ENCODE measurements at places on chromosomes 6 and 20.

DNA sequence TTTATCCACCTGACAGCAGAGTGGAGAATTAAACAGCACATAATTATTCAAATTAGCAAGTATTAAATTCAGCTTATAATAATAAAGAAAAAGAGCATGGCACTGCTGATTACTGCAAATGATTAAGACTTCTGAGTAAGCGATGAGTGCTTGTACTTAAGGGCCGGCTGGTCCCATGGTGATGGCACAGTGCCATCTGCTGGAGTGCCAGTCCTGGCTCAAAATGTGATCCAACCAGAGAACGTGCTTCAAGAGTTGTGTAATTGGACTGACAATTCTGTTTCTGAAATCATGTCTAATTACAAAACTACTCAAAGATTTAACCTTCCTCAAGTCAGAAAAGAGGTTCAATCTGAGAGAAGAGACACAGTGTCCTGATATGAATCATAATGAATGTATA lies 181.6 kb upstream of the RGS17 start:
- peak; percentile 48 for DNase-seq

DNA sequence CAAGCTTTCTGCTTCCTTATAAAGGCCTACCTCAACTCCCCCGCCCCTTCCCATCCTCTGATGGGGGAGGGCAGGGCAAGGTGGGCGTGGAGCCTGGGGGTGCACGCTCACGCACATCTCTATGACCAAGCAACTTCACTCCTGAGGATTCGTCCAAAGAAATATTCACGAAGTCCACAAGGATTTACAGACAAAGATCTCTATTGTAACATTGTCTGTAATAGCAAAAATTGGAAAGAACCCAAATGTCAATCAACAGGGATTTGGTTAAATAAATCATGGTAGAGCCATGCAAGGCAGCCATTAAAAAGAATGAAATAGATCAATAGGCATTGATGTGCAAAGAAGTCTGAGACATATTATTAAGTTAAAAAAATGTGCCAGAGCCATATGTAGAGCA lies 130.4 kb upstream of the AFDN start:
- no peak for DNase-seq

DNA sequence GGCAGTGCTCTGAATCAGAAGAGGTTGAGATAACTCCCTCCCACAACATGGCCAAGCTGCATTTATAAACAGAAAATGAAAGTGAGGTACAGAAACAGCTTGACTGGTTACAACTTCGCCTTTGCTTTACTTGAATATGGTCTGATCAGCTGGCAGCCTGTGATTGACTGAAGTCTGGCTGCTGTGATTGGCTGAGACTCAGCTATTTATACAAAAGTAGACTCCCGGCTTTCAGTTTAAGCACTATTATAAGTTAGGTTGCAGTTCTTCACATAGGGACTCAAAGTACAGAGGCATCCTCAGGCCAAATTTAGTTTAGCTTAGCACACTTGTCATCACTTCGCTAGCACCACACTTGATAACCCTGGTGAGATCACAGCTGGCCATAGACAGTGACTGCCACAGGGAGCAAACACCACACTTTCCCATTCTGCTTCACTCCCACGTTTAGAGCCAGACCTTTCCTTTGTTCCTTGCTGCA lies 362.6 kb downstream of the EPM2A start:
- DNase-seq, result no peak

DNA sequence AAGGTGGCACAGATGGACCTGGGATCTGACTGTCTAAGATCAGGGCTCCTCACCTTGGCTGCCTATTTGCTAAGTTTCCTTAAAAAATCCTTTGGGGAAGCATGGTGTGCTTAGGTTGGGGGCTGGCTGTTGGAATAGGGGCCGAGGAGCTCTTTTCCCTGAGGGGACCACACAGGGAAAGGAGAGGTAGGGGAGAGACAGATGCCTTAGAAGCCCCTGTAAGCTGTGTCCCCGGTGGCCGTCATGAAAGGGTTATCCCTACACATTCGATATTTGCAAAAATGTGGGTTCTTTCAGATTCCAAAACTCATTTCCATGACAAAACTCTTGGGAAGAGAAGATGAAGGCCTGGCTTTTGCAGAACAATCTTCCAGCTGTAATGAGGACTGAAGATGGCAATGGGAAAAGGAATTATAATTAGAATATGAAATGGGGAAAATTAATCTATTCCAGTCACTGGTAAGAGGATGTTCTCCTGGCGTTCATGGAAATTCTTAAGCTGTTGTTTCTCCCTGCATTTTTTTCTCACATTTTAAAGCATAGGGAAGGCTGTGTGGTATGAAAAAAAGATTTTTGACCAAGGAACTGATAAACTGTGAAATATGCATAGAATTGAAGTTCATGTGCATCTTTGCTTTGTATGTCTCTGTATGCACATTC lies 53.8 kb downstream of the TOX2 start:
- no peak for DNase-seq

DNA sequence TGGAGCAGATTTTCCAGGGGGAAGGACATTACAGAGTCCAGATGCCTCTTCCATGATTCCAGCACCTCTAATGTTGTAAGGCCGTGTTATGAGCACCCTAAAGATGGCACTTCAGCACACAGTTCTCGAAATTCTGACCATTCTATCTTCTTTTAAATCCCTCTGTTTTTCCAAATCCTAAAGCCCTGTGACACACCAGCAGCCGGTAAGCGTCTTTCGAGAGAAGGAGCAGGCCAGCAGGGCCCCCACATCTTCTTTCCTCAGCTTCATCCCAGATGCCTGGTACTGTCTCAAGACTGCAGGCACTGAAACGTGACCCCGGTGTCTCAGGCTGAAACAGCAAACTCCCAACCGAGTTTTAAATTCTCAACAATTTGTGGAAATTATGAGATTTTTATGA lies 211.6 kb upstream of the FOXQ1 start:
- no peak for DNase-seq

- DNase-seq, result no peak
Observed at GRCh38 chr20:36812594-36813463, 39.3 kb upstream of the DSN1 start.

GRCh38 chr6:56101141-56101553 lies 146.2 kb downstream of the COL21A1 start:
- DNase-seq, result no peak

- DNase-seq, result no peak
Observed at GRCh38 chr20:60424267-60424902, 466.2 kb downstream of the CDH26 start.

DNA sequence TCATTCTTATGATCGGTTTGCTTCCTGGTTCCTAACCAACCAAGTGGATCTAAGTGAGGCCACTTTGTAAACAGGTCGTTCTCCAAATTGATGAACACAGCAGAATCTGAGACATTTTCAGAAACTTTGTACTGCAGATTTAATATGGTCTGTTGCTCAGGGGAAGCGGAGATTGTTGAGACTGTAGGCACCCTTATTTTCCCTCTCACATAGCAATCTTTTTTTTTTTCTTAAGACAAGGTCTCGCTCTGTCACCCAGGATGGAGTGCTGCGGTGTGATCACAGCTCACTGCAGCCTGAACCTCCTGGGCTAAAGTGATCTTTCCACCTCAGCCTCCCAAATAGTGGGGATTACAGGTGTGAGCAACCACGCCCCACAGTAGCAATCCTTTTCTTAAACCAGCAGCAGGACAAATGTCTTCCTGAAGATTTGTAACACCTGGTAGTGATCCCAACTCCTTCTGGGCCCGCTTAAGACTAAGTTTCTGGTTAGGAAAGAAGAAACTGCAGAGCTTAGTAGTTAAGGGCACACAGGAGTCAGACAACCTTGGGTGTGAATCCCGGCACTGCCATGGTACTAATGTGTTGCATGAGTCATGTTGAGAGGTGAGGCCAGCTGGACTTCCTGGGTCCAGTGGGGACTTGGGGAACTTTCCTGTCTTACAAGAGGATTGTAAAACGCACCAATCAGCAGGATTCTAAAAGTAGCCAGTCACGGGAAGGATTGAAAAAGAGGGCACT lies 48.4 kb upstream of the EZR start:
- DNase-seq, result no peak

DNA sequence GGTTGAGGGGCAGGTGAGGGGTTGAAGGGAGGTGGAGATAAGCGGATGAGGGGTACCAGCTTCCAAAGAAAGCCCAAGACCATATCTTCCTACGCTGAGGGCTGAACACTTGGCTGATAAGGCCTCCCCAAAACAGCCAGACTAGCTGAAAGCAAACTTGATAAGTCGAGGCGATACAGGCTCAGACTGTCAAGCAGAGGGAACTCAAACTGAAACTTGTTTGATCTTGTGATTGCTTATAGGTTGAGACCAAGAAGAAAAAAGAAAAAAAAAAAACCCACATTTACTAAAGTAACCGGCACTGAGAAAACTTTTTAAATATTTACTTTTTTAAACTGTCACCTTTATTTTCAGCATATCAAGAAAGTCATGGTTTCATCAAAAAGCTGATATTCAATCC lies 73.6 kb downstream of the TRERF1 start:
- no peak for DNase-seq

DNA sequence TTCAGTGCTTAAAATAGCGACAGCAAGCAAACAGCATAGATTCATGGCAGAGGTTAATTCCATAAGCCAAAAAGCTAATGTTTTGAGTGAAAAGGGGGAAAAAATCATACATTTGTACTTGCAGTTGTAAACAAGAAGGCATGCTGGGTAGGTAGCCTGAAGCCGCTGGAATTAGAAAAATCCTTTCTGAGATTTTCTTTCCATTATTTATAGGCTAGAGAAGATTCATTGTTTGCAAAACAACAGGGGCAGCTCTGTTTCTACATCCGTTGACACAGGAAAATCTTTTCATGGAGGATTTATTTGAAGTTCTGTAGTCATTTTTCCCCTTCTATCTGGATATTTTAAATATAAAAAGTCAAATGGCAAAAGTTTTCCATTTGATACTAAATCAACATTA lies 843.9 kb downstream of the QKI start:
- no peak for DNase-seq

- DNase-seq, result no peak
Observed at GRCh38 chr6:22883061-22883717, 313.8 kb downstream of the HDGFL1 start.

- DNase-seq, result no peak
Observed at GRCh38 chr6:19999319-20000191, 162.4 kb downstream of the ID4 start.

GRCh38 chr6:134026597-134026996 lies 25.8 kb downstream of the SLC2A12 start:
- DNase-seq, result no peak

- no peak for DNase-seq
Observed at GRCh38 chr6:46440141-46440540, 51.1 kb downstream of the RCAN2 start.

DNA sequence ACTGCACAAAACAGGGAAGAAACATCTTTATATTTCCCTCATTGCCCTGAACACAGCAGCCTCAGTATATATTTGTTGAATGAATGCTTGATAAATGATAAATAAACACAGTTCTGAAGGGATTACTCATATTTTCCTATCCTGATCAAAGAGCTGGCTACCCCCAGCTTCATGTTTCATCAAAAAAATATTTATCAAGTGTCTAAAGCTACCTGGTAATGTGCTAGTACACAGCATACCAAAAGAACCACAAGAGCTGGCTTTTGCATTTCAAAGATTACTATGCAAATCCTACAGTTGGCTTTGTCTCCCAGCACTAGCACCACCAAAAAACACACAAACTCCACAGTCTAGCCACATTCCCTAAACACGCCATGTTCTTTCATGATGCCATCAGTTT lies 130.0 kb downstream of the BTBD9 start:
- DNase-seq, result no peak

DNA sequence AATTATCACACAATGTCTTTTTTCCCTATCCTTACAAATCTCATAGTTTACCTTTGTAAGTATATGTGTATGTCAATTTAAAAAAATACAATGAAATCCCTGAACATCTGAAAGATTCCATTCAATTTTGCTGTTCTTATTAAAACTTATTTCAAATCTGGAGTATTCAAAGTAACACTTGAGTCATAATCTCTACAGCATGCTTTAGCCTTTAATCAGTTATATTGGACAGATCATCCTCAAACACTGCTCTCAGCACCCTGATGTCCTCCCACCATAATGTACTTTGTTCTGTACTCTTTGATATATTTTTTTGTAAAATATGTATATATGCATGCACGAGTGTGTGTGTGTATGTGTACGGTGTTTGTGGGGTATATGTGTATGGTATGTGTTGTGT lies 83.0 kb upstream of the RPS6KA2 start:
- DNase-seq, result no peak

- DNase-seq, result no peak
Observed at GRCh38 chr6:136014454-136015437, 163.2 kb downstream of the PDE7B start.

DNA sequence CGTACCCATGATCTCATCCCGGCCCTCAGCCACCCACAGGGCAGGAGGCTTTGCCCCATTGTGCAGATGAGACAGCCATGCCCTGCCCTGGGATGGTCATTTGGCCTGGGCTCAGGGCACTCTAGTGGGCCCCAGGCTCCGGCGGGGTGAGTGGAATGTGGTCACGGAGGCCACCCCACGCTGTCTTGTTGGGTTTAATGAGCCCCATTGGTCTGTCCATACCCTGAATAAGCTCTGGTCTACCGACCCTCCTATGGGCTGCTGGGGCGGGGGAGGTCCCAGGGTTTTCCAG lies 50.6 kb downstream of the FGD2 start:
- DNase-seq, result no peak

- DNase-seq, result no peak
Observed at GRCh38 chr20:47981222-47981621, 195.9 kb upstream of the SULF2 start.

DNA sequence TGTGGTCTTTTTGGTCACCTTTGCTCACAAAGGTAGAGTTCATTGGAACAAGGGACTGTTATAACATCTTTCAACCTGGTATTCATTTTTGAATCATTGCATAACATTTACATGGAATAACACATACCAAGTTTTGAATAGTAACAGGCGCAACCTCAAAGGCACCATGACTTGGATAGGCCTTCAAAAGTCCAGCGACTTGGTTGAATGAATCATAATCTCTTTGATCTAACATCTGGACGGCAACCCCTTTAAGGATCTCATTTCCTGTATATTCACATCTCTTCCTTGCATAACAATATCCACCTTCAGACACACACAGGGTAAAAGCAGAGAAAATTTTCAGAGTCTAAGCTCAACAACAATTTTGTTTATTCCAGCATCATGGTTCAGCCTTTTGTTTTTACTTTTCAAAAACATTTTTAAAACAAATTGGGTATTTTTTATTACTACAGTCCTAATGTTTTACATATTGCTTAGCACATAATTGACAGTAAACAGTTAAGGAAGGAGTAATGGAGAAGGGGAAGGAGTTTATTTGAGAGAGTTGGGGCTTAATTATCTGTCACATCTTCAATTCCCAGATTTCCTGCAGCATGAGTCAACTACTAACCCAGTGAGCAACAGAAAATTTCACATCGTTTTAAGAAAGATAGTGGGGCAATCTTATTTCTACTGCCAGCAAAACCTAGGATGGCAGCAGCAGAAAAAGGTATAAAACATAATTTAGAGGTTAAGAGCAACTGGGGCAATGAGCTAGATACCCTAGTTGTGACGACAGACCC lies 41.8 kb upstream of the F13A1 start:
- no peak for DNase-seq

DNA sequence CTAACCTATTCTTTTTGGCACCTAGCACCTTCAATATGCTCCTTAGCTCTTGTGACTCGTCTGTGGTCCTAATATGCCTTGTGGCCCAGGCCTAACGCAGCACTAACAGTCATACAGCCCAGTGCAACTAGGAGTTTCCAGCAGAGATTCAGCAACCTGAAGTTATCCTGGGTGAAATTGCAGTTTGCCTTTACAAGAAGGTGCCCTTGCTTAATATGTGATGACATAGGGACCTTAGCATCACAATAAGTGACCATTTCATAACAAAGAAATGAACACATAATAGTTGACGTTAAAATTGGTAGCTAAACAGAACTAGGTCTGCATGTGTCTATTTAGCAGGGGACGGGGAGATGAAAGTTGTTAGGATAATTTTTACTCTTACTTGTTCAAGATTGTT lies 10.1 kb downstream of the FIG4 start:
- no peak for DNase-seq
